Tibial nerve (tissue), 4 donors: ENCODE measurements at places on chromosomes 1 and 21. TPM values are rescaled to one million over a fixed set of nuclear protein-coding genes. Genes with fewer than 3 reads are reported as not detected.

Gene RIPK4
- total RNA-seq = 1.6 TPM

Gene GPR37L1
- 26.3 TPM for total RNA-seq

Gene SMPDL3B
- total RNA-seq = not detected

Gene OR6K3
- total RNA-seq = not detected

Gene TLCD4
- 7.5 TPM for total RNA-seq

Gene IFI6
- total RNA-seq = 68.9 TPM

Gene PLA2G2F
- not detected for total RNA-seq

Gene IVL
- not detected for total RNA-seq

Gene FCAMR
- total RNA-seq = not detected

Gene DCST2
- 1.3 TPM for total RNA-seq

Gene CLCA4
- total RNA-seq = not detected

Gene SLC35E2B
- 47.3 TPM for total RNA-seq

Gene SAMD13
- total RNA-seq = not detected

Gene ARHGAP30
- 13.1 TPM for total RNA-seq

Gene MYOG
- total RNA-seq = not detected

Gene LMX1A
- total RNA-seq = not detected

Gene STUM
- total RNA-seq = 6.6 TPM

Gene FAM43B
- not detected for total RNA-seq

Gene RAB3B
- not detected for total RNA-seq

Gene KRTAP11-1
- not detected for total RNA-seq

Gene ABCB10
- total RNA-seq = 39.1 TPM

Gene HORMAD1
- total RNA-seq = 0.39 TPM

Gene LENEP
- not detected for total RNA-seq

Gene KCNA3
- 0.44 TPM for total RNA-seq

Gene TFF3
- total RNA-seq = 4.2 TPM

Gene COL9A2
- total RNA-seq = 8.1 TPM

Gene TDRD5
- total RNA-seq = 0.21 TPM

Gene C1orf141
- not detected for total RNA-seq

Gene GJA9
- not detected for total RNA-seq

Gene KIF17
- 0.59 TPM for total RNA-seq

Gene OR2L8
- 0.63 TPM for total RNA-seq

Gene ZBTB40
- total RNA-seq = 17.8 TPM

Gene SYCP1
- not detected for total RNA-seq

Gene SF3B4
- total RNA-seq = 6.3 TPM

Gene C1orf56
- 9.6 TPM for total RNA-seq

Gene AMY1A
- not detected for total RNA-seq

Gene ANKRD35
- 2.7 TPM for total RNA-seq

Gene ZBTB18
- total RNA-seq = 9.4 TPM

Gene TMEM125
- 0.21 TPM for total RNA-seq

Gene TCEA3
- 21.0 TPM for total RNA-seq

Gene ZNF593OS
- total RNA-seq = not detected

Gene B3GALNT2
- 17.7 TPM for total RNA-seq

Gene S100A7
- total RNA-seq = not detected

Gene FOXD2
- 23.7 TPM for total RNA-seq

Gene L1TD1
- total RNA-seq = 2.4 TPM

Gene SPRR2F
- total RNA-seq = not detected

Gene SLAMF7
- 0.39 TPM for total RNA-seq

Gene NBPF6
- total RNA-seq = not detected

Gene CLDN19
- 253 TPM for total RNA-seq

Gene LHX4
- not detected for total RNA-seq

Gene HCRTR1
- 2.5 TPM for total RNA-seq

Gene GNAT2
- total RNA-seq = not detected

Gene TBX19
- total RNA-seq = 8.5 TPM

Gene FCMR
- total RNA-seq = 2.2 TPM

Gene PLEKHN1
- 2.4 TPM for total RNA-seq

Gene CD52
- total RNA-seq = not detected

Gene RAB29
- 78.4 TPM for total RNA-seq

Gene FUBP1
- total RNA-seq = 99.0 TPM
